Activated naive CD4-positive, alpha-beta T cell treated with anti-CD3 and anti-CD28 coated beads for 36 hours (primary cell): ENCODE measurements at places on chromosomes 7 and 10. TPM values are rescaled to one million over a fixed set of nuclear protein-coding genes. Genes with fewer than 3 reads are reported as not detected.

DNA sequence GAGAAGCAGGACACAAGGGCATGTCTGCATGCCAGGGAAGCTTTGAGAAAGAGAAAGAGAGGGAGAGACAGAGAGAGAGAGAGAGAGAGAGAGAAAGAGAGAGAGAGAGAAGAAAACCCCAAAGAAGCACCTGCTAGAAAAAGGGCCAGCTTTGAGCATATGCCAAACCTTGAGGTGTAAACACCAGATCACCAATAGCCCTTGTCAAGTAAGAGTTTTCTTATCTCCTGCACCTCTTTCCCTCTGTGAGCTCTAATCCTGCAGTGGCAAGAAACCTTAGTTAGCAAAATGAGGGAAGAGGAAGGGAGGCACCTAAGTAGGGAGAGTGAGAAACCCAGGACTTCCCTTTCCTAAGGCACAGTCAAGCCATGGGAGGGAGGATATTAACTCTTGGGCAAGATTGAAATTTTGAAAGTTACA lies 11.3 kb upstream of the TRDMT1 start:
- H3K27me3 ChIP-seq: no peaks in the 10 kb centered on the region
- no peak overlapping the region for H3K27ac ChIP-seq
- DNase-seq: no peak
- H3K4me3 ChIP-seq: no peak overlapping the region

Gene IGFBP3
- 0.17 TPM for total RNA-seq

Gene FZD8
- 0.19 TPM for total RNA-seq

DNA sequence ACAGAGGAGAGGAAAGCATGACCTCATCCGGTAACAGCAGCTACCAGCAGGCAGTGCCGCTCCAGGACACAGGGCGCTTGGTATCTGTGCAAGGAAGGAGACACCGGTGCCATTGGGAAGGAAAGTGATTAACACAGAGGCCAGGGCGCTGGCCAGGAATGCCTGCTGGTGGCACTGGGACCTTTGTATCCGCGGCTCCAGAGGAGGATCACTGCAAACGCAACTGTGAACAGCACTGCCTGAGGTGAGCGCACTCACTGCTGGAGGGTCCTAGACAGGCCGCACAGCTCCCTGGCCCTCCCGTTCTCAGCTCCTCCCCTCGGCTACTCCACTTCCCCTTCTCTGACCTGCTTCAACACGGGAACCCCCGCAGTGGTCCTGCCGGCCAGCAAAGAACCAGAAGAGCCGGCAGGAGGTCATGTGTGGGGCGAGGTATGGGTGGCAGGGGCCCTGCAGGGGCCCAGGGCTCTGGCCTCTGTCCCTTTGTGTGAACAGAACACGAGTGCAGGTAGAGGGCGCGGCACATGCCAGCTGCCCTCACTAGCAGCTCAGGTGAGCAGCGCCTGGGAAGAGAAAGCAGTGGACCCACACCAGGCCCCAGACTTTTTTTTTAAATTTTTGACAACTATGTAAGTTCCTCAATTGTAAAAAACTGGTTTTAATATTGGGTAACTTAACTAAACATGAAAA lies 107.6 kb downstream of the VIPR2 start:
- DNase-seq: no peak
- no peaks in the 10 kb centered on the region for H3K36me3 ChIP-seq
- H3K27me3 ChIP-seq: peaks cover 2% of the 10 kb centered on the region
- no peak overlapping the region for H3K4me3 ChIP-seq
- peaks cover 6% of the 10 kb centered on the region for H3K4me1 ChIP-seq

DNA sequence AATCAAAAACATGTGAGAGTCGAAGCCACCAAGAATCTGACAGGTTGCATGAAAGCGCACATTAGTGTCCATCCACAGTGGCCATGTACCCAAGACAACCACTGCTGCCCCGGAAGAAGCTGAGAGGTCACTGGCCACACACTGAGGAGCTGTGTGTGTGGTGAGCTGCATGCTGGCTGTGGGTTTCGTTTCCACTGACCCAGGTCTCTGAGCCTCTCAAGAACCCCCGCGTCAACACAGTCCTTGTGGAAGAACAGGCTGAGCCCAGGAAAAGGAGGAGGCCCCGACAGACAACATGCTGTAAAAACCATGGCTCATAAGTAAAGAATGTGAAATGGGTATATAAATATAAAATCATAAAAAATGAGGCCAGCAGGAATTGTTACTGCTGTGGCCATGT lies 8.2 kb downstream of the VIPR2 start:
- H3K4me3 ChIP-seq: no peak overlapping the region
- peaks cover 15% of the 10 kb centered on the region for H3K27me3 ChIP-seq
- H3K27ac ChIP-seq: no peak overlapping the region

Gene IKZF1
- total RNA-seq: 213 TPM

DNA sequence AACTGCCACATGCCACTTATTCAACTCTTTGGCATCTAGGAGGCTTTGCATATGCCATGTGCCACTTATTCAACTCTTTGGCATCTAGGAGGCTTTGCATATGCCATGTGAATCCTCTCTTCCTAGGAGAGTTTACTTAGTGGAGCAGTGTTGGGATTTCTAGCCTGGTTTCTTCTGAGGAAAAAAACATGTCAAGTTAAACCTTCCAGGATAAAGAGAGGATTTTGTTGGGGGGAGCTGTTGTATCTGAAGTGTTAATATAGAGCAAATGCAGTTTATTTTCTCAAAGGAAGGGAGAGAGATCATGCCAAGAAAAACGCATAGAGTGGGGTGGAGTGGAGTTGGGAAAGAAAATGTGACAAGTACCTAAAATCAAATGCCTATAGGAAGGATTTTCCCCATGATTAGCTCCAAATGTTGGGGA lies 91.5 kb downstream of the MCU start:
- no peak overlapping the region for H3K4me3 ChIP-seq
- H3K36me3 ChIP-seq: peaks cover 1% of the 10 kb centered on the region
- DNase-seq: no peak
- H3K4me1 ChIP-seq: peaks cover 3% of the 10 kb centered on the region
- no peak overlapping the region for H3K27ac ChIP-seq
- H3K27me3 ChIP-seq: no peaks in the 10 kb centered on the region

DNA sequence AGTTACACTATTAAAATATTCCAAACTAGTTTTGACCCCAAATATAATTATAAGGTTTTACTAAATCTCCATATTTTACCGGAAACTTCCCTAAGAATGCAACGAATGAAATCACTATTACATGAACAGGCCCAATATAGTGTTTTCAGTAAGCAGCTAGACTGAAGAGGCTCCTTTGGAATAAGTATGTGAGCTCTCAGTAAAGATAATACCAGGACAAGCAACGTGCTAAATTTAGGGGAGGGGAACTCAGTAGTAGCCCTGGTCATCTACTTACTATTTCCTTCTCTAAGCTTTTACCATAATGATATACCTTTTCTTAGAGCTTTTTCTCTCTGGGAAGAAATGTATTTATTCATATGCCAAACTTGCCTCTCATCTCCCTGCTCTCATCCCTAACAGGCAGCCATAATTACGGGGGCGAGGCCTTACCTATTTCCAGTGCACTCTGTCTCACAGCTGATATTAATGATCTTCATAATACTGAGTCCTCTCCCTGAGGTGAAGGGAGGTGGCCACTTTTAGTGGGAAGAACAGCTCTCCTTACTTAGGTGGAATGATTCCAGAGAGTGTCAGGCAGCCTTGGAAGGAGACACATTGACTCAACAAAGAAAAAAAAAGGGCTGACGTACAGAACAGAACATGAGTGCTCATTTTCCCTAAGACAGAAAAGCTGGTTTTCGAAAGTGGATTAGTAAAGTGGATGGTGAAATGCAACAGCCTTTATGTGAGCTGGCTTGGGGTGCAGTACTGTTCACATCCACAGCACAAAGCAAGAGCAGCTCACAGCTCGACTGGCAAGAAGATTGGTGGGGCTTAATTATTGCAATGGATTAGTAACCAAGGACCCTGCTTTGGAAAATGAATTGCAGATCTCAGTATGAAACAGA lies 165.4 kb downstream of the GLI3 start:
- no peak overlapping the region for H3K4me3 ChIP-seq
- DNase-seq: no peak
- no peaks in the 10 kb centered on the region for H3K27me3 ChIP-seq
- no peaks in the 10 kb centered on the region for H3K36me3 ChIP-seq

- H3K36me3 ChIP-seq: peaks cover 3% of the 10 kb centered on the region
- no peak overlapping the region for H3K4me3 ChIP-seq
- no peaks in the 10 kb centered on the region for H3K27me3 ChIP-seq
- no peak overlapping the region for H3K27ac ChIP-seq
- H3K4me1 ChIP-seq: peaks cover 22% of the 10 kb centered on the region
Observed at GRCh38 chr7:93150200-93150835, 2.1 kb upstream of the SAMD9L start.

- H3K4me1 ChIP-seq: peaks cover 13% of the 10 kb centered on the region
- DNase-seq: no peak
- H3K27ac ChIP-seq: no peak overlapping the region
Observed at GRCh38 chr10:3658766-3659165, 126.2 kb downstream of the KLF6 start.

- DNase-seq: peak; percentile 12
- H3K4me3 ChIP-seq: no peak overlapping the region
- H3K36me3 ChIP-seq: no peaks in the 10 kb centered on the region
- peaks cover 4% of the 10 kb centered on the region for H3K4me1 ChIP-seq
- H3K27me3 ChIP-seq: peaks cover 17% of the 10 kb centered on the region
Observed at GRCh38 chr10:44316187-44316921, 68.5 kb downstream of the CXCL12 start.

Gene PTN
- total RNA-seq: not detected

Gene CCDC172
- not detected for total RNA-seq

GRCh38 chr10:90998733-90999511 lies 78.0 kb upstream of the ANKRD1 start:
- H3K4me3 ChIP-seq: no peak overlapping the region
- DNase-seq: no peak
- no peak overlapping the region for H3K27ac ChIP-seq
- H3K4me1 ChIP-seq: no peaks in the 10 kb centered on the region
- H3K36me3 ChIP-seq: no peaks in the 10 kb centered on the region
- peaks cover 3% of the 10 kb centered on the region for H3K27me3 ChIP-seq

DNA sequence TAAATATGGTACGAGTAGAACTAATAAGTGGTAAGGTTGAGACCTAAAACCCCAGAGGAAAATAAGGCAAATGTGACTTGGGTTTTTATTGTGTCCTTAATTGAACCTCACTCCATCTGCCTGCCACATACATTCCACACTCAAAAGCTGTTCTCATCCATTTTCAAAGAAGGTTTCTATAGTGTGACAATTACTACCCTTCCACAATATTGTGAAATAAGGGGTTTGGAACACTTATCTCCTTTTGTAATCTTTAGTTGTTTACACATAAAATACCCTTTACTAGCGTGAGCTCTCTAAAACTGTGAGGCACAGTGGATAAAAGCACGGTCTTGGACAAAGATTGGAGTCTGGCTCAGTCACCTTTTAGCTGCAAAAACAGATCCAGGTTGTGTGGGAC lies 166.6 kb downstream of the THSD7A start:
- H3K36me3 ChIP-seq: no peaks in the 10 kb centered on the region
- H3K4me3 ChIP-seq: no peak overlapping the region
- no peak overlapping the region for H3K27ac ChIP-seq
- H3K4me1 ChIP-seq: no peaks in the 10 kb centered on the region

DNA sequence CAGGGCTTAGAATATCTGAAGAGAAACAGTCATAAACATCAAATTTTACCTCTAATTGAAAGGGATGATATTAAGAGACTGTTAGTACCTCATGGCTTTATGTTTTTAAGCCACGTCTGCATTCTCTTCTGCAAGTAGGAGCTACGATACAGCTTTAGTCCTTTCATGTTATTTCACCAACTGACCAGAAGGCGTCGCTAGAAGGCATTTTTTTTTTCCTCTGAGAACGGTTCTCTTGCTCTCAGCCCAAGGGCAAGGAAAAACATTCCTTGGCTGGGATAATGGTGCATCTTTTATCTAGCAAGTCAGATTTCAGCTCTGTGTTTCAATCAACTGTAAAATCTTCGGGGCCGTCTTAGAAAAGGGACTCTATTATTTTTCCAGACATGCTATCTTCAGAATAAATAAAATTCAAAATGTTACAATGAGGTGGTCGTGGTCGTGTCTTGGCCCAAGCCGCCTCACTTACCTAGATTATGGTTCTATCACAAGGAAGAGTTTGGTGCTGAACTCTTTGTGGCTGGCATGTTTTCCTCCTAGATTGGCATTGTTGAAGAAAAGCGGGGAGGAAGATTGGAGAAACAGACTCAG lies 41.6 kb upstream of the LYZL2 start:
- H3K4me1 ChIP-seq: peaks cover 3% of the 10 kb centered on the region
- peaks cover 9% of the 10 kb centered on the region for H3K27me3 ChIP-seq
- peak; percentile 49 for DNase-seq
- peak overlapping the region; percentile 32 for H3K4me3 ChIP-seq

Gene ADAMTS14
- total RNA-seq: not detected

DNA sequence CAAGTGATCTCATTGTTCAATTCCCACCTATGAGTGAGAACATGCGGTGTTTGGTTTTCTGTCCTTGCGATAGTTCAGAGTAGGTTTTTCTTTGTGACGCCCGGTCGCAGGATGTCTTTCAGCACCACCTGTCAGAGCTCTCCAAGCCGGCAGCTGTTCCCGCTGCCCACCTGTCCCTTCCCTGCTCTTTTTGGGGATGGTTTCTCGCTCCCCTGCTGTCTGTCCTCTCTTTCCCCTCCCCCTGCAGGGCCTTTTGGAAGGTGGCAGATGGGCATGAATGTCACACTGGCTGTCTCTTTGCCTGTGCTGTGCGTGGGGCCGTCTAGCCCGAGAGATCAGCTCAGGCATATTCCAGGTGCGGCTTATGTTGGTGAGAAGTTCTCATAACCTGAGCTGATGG lies 137.0 kb downstream of the GRK5 start:
- H3K4me3 ChIP-seq: no peak overlapping the region
- no peak for DNase-seq
- H3K4me1 ChIP-seq: peaks cover 27% of the 10 kb centered on the region
- peaks cover 15% of the 10 kb centered on the region for H3K36me3 ChIP-seq

DNA sequence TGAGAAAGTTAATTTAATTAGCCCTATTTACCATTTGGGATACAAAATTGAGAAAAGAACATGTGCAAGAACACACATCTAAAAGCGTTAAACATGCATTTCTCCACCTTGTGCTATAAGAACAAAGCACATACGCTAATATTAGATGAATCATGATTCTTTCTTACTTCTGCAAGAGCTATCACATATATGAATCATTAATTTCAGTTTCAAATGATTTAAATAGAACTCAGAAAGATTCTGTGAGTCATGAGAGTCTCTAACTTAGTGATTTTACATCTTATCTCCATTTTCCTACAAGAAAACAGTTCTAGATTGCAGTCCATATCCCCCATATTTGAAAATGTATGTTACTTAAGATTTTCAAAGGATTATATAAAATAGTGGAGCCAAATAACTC lies 173.9 kb downstream of the RNLS start:
- no peak overlapping the region for H3K27ac ChIP-seq
- H3K27me3 ChIP-seq: no peaks in the 10 kb centered on the region
- no peak overlapping the region for H3K4me3 ChIP-seq
- peaks cover 8% of the 10 kb centered on the region for H3K4me1 ChIP-seq

Gene SPDYE6
- total RNA-seq: not detected

DNA sequence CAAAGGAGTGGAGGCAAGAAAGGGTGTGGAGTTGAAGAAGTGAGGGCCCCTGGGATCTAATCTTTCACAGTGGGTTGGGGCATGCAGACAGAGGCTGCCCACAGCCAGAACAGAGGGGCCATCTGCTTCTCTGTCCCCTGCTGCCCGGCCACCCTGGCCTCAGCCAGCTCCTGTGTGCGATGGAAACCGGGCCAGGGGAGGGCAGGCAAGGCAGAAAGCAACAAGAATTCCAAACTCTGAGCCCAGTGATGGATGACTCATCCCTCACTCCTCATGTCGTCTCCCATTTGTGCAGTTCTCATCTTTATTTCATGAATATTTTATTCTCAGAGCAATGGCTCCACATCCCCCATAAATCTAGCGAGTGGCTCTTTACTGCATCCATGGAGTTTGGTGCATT lies 757.1 kb downstream of the GRID1 start:
- no peaks in the 10 kb centered on the region for H3K36me3 ChIP-seq
- H3K27me3 ChIP-seq: no peaks in the 10 kb centered on the region
- H3K27ac ChIP-seq: no peak overlapping the region

Gene FAM25C
- not detected for total RNA-seq
